Activated T-cell treated with anti-CD3 and anti-CD28 coated beads, Interleukin-2, amount 50 U/mL, for 24 hours (primary cell): ENCODE measurements at places on chromosomes 16 and 17.
A peak's percentile ranks its signal among the peaks of the same experiment; 100 is the strongest.

DNA sequence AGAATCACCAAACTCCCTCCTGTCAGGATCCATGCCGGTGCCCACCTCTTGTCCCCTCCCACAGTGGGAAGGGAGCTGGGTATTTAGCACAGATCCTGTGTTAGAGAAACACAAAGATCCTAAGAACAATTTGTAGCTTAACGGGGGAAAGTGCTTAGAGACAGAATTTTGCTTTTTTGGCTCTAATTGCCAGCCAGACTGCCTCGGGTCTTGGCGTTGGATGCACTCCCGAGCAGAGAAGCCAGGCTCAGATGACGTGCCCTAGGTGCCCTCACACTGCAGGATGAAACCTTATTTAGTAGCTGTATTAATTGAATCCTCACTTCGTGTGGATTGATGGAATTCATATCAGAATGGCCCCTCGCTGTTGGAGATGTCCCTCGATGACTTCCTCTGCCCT is 22.5 kb upstream of the MAF start:
- no peak for DNase-seq

- DNase-seq: no peak
These were observed 45.0 kb downstream of the ZNF652 start for GRCh38 chr17:49316889-49317675.

GRCh38 chr16:726438-727290 is at the start of the genes CCDC78 and HAGHL:
Gene CCDC78, minus strand, starts transcription at chr16:726443. Its CDS starts 76 bp downstream, at chr16:726367.
Gene HAGHL, plus strand, starts transcription at chr16:727106. Its CDS starts 404 bp downstream, at chr16:727510.
- peak; percentile 79 for DNase-seq

GRCh38 chr16:75236736-75237397 is 14.6 kb downstream of the BCAR1 start:
- DNase-seq: no peak

DNA sequence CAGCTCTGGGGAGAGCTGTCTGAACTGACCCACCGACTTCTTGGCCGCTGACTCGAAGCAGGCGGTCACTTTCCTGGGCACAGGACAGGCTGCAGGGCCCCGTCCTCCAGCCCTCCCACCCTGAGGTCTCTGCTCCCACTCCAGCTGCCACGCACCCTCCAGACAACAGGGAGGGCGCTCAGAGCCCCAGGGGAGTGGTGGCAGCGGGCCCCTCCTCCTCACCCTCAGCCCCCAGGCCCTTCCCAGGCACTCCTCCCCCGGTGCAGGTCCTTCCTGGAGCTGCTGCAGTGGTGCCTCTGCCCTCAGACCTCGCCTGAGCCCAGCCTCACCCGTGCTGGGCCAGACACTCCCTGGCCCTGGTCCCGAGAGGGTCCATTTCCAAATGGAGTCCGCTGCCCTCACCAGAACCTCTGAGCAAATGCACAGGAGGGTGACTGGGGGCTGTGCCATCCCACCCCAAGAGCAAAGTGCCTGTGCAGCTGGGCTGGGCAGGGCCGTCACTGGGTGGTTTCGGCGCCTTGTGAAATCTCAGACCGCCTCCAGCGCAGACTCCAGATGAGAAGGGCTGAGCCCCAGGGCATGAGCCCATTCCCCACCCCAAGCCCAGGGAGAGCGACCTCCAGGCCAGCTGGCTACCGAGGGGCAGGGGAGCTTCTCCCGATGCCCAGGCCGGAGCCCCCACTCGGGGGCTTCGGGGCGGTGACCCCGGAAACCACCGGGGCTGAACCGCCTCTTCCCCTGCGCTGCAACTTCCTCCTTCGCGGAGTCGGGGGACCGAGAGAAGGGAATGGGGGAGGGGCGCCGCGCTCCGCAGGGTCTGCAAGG is 717 bp downstream of the CYBA start:
- peak; percentile 74 for DNase-seq

GRCh38 chr17:64073771-64074703 is 53.6 kb upstream of the ICAM2 start:
- no peak for DNase-seq

DNA sequence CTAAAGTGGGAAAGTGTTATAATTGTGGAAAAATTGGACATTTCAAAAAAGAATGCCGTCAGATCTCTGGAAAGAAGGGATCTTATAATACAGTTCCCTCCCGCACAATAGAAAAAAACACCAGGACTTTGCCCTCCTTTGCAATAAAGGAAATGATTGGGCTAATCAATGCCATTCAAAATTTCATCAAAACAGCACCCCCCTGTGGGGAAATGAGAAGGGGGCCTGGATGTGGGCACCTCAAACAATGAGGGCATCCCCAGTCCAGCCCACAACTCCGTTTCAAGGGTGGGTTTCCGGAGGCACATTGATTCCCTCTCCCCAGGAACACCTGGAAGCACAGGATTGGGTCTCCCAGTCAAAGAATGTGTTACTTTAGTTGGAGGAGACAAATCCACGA is 26.1 kb downstream of the CD300LG start:
- no peak for DNase-seq
